Right cardiac atrium (tissue), 5 donors: ENCODE measurements at places on chromosomes 13 and 19. TPM values are rescaled to one million over a fixed set of nuclear protein-coding genes. Genes with fewer than 3 reads are reported as not detected.

Gene ANGPTL4
- 7.1 TPM for total RNA-seq

Gene FAM83E
- total RNA-seq, result not detected

GRCh38 chr13:48506092-48506701, 26.7 kb downstream of the RCBTB2 start:
- DNase-seq, result no peak

GRCh38 chr13:112709825-112710783, 20.3 kb downstream of the ATP11A start:
- peak; percentile 15 for DNase-seq

GRCh38 chr19:37669450-37669914, 14.2 kb upstream of the ZFP30 start:
- no peak for DNase-seq

DNA sequence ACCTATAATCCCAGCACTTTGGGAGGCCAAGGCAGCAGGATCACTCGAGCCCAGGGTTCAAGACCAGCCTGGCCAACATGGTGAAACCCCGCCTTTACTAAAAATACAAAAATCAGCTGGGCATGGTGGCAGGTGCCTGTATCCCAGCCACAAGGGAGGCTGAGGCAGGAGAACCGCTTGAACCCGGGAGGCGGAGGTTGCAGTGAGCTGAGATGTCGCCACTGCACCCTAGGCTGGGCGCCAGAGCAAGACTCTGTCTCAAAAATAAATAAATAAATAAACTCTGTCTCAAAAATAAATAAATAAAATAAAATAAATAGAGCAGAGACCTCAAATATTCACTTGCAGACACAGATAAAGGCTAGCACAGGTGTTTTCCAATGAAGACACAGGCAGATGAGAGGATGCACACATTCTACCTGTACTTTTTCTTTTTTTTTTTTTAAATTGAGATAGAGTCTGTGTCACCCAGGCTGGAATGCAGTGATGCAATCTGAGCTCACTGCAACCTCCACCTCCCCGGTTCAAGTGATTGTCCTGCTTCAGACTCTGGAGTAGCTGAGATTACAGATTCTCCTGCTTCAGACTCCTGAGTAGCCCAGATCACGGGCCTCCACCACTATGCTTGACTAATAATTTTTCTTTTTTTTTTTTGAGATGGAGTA, 2.7 kb upstream of the RPS16 start:
- DNase-seq, result peak; percentile 16

Gene SLC25A42
- total RNA-seq, result 18.7 TPM
